Muscle of leg (tissue), 16 donors: ENCODE measurements at places on chromosomes 3 and 15. TPM values are rescaled to one million over a fixed set of nuclear protein-coding genes. Genes with fewer than 3 reads are reported as not detected.

Gene CYFIP1
- 57.5 TPM for polyA plus RNA-seq

Gene RBP2
- 1.4 TPM for polyA plus RNA-seq

Gene GNAI2
- polyA plus RNA-seq = 178 TPM

Gene SKOR1
- polyA plus RNA-seq = 0.43 TPM

Gene ITPR1
- polyA plus RNA-seq = 17.7 TPM

Gene SLC51A
- 4.5 TPM for polyA plus RNA-seq

Gene MUSTN1
- 106 TPM for polyA plus RNA-seq

Gene TBC1D2B
- polyA plus RNA-seq = 38.4 TPM

Gene COL8A1
- 2.2 TPM for polyA plus RNA-seq

Gene ARPP21
- polyA plus RNA-seq = 137 TPM

Gene UNC45A
- polyA plus RNA-seq = 24.1 TPM

Gene VGLL3
- 20.5 TPM for polyA plus RNA-seq

Gene ACSBG1
- 0.44 TPM for polyA plus RNA-seq

Gene PAQR5
- polyA plus RNA-seq = 0.32 TPM

Gene NEK11
- polyA plus RNA-seq = 7.5 TPM

Gene APBA2
- polyA plus RNA-seq = 8.4 TPM

Gene NPAP1
- 0.08 TPM for polyA plus RNA-seq

Gene OXTR
- 6.4 TPM for polyA plus RNA-seq

Gene TMEM45A
- 15.1 TPM for polyA plus RNA-seq

Gene ACTL6A
- polyA plus RNA-seq = 55.2 TPM

Gene OR5K4
- polyA plus RNA-seq = not detected

Gene SYNM
- 32.0 TPM for polyA plus RNA-seq

Gene PRSS50
- 0.06 TPM for polyA plus RNA-seq

Gene ROBO2
- 3.9 TPM for polyA plus RNA-seq

Gene NOX5
- 0.07 TPM for polyA plus RNA-seq

Gene CP
- polyA plus RNA-seq = 1.7 TPM

Gene GOLGA8H
- polyA plus RNA-seq = 0.74 TPM

Gene ITIH1
- 1.5 TPM for polyA plus RNA-seq

Gene FAM174B
- polyA plus RNA-seq = 16.7 TPM

Gene KLHL6
- 1.4 TPM for polyA plus RNA-seq

Gene MYZAP
- 4.9 TPM for polyA plus RNA-seq

Gene LRRC34
- 2.8 TPM for polyA plus RNA-seq

Gene EOMES
- 0.21 TPM for polyA plus RNA-seq

Gene BOC
- 55.0 TPM for polyA plus RNA-seq

Gene IL17RB
- 3.9 TPM for polyA plus RNA-seq

Gene RHO
- polyA plus RNA-seq = 0.10 TPM

Gene FBXW12
- polyA plus RNA-seq = not detected

Gene SCN11A
- 1.7 TPM for polyA plus RNA-seq

Gene FOXB1
- not detected for polyA plus RNA-seq

Gene TEX264
- polyA plus RNA-seq = 22.1 TPM

Gene CATSPER2
- 1.1 TPM for polyA plus RNA-seq

Gene FEZF2
- not detected for polyA plus RNA-seq

Gene SNRPA1
- 39.7 TPM for polyA plus RNA-seq

Gene CCR9
- polyA plus RNA-seq = not detected
